ENCODE measurements at places on chromosomes 4 and X.

DNA sequence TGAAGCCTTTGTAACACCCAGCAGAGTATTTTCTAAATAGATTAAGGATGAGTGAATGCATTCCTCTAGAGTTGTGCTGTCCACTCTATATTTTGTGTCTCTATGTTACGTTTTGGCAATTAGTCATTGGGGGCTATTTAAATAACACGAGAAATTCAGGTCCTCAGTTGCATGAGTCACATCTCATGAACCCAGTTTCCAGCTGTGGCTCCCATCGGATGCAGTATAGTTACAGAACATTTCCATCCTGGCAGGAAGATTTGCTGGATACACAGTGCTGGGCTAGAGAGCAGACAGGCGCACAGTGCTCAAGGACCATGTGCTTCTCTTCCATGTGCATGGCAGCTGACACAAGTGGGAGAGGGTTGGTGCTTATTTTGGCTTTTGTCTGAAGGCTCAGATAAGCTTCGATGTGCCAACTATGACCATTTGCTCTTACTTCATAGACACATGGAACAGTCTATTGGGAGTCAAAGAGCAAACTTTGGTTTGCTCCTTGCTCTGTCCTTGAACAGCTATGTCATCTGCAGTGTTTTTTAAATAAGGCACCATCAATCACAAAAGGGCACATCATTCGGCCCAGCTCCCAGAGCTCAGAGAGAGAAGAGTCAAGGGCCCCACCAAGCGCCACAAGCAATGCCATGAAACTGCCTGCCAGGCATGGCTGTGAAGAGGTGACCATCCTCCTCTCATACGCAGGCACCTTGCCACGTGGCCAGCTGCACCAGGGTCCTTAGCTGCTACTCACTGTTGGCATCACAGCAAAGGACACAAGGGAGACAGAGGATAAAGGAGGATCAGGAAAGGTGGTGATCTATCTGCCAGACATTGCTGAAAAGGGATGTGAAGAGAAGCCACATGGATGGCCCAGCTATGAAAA is 8.1 kb upstream of the STS start:
- no peak for DNase-seq

DNA sequence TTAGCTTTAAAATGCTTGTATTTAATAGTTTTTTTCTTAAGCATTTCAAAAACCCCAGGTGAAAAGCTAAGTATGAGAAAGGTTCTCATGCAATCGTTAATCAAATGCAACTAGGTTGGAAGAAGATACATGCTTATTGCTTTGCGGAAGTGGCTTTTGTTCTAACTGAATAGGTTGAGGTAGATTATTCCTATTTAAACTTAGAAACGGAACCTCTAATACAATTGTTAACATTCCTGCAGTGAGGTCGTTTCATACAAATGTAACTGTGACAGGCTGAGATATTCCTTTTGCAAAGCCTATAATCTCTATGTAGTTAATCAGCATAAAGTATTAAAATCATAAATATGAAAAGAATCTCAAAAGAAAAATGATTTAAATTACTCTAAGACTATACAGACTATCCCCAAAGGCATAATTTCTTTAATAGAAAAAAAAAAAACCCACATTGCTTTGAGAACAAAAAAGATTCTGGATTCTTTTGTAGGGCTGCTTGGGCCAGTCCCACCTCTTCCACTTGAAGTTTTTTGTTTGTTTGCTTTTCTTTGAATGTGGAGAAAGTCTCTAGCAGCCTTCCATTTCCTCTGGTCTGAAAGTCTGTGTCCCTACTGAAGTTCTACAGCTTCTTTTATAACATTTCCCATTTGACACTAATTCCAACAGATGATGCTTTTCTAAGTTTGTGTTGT is 25.6 kb upstream of the SORBS2 start:
- no peak for DNase-seq

- no peak for DNase-seq
Observed at GRCh38 chr4:2361366-2362265, 56.8 kb downstream of the ZFYVE28 start.

DNA sequence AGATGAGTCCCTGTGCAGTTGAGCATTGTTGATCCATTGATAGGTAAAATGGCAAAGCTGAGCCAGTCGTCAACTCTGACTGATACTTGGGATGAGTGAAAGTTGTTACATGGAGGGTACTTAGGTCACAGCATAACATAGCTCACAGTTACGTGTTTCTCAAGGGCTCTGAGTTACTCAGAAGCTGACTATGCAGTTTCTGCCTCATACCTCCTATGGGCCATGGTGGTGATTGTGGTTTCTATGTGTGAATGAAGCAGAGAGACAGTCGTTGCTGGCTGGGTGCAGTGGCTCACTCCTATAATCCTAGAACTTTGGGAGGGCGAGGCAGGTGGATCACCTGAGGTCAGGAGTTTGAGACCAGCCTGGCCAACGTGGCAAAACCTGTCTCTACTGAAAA is 30.8 kb downstream of the FRMPD3 start:
- DNase-seq: no peak

DNA sequence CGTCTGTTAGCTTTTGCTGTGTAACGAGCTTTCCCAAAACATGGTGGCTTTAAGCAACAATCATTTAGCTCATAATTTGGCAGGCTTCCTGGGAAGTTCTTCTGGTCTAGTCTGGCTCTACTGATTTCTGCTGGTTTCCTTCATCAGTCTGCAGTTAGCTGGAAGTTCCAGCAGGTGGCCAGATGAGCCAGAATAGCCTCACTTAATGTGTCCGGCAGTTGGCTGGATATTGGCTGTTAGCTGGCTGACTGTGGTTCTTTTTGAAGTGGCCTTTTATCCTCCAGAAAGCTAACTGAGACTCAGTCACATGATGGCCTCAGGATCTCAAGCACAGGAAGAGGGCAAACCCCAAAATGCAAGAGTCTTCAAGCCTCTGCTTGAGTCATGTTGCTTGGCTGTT is 34.9 kb downstream of the FTHL17 start:
- DNase-seq: no peak

DNA sequence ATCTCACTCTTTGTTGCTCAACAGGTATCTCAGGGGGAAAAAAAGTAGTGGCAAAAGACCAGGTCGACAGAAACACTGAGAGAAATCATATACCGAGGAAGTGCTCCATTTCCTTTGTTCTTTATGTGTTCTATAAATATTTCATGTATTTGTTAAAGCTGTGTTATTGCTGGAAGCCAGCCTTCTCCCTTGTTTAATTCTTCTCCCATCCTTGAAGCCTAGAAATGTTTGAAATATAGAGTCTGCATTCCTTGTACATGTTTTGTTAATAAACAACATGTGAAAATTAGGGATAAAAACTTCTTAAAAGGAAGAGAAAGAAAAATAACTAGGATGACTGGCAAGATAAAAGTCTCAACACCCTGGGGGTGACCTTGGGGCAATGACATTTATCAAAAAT is 186.2 kb downstream of the ANKRD50 start:
- DNase-seq: no peak

- no peak for DNase-seq
Observed at GRCh38 chrX:139931646-139932072, 1.2 kb downstream of the ATP11C start.

Data from stimulated activated CD4-positive, alpha-beta T cell treated with anti-CD3 and anti-CD28 coated beads, Interleukin-2, amount 100 ng/mL, for 4 hours (primary cell).